ENCODE measurements at places on chromosomes 5 and 9.

- no peak for DNase-seq
Observed at GRCh38 chr5:88671106-88671504, 211.9 kb downstream of the MEF2C start.

DNA sequence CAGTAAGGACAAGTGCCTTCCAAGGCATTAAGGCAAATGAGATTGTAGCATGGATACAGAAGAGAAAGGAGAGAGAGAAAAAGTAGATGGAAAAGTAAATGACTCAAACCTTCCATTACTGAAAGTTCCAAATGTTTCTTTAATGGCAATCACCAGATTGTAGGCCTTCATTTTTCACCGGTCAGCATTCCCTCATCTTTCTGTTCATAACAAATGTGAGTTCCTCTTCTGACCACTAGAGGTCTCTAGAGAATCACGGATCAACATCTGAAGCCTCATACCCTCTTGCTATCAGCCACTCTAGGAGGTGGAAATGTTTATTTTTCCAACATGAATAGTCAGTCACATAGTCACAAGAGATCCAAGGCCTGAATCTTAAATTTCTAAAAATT lies 73.6 kb upstream of the RPS23 start:
- DNase-seq = no peak

DNA sequence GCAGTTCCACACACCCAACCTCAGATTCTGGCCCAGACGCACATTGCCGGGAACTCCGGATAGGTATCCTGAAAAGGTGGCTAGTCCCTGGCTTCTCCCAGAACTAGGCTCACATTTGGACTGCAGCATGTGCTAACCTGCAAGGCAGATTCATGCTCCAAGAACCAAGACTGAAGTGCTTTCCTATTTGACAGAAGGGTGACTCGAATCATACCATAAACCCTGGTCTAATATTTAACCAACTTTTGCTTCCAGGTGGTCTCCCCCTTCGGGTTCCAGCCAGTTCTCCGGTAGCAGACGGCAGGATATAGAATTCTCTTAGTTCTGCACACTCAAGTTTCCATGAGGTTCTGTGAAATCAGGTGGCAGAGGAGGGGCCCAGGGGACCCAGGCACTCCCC lies 7.6 kb downstream of the PTGES start:
- no peak for DNase-seq

DNA sequence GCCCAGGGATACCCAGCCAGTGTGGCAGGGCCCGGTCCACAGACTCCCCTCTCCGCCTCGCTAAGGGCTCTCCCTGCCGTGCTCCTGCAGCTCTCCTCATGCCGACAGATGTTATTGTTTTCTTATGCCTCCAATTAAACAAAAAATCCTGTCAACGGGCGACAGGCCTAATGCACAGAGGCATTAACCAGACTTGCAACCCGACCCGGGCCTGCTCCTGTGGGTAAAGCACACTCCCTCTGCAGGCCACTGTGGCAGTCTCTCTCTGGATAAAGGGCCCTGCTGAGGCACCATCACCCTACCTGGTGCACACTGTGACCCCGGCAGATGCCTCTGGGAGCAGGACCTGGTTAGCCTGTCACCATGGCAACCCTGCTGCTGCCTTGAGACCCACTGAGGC lies 27.5 kb upstream of the HAND1 start:
- no peak for DNase-seq

- no peak for DNase-seq
Observed at GRCh38 chr9:37004424-37004935, 29.6 kb downstream of the PAX5 start.

DNA sequence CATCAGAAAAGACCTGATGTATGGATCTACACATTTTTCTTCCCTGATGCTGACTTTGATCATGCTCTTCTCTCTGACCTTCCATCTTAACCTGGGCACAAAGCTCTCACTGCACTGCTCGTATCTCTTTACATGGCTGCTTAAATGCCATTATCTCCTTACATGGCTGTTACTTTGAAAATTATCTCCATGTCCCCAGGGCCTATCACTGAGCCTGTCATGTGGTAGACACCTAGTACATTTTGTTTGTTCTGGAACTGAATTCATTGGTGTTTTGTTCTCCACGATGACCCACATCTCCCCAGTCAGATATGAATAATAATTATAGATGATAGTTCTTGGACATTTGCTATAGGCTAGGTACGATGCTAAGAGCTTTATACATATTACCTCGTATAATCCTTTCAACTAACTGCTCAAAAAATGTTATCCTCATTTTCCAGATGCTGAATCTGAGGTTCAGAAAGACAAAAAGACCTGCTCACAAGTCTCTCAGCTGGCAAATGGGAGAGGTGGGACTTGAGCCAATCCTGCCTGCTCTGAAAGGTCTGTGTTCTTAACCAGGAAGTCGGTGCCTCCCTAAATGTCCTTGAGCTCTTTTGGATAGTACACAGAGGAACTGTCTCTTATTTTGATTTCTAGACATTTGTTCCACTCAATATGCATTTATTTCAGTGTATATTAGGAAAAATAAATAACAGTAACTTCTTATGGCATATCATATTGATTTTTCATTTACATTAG lies 9.8 kb upstream of the CPEB4 start:
- DNase-seq = no peak

- DNase-seq = no peak
Observed at GRCh38 chr5:126438267-126438666, 15.1 kb downstream of the GRAMD2B start.

Measured in stimulated activated CD8-positive, alpha-beta memory T cell treated with anti-CD3 and anti-CD28 coated beads, Interleukin-4, amount 100 ng/mL, for 1 hour (primary cell).